HAP-1 (cell line): ENCODE measurements at places on chromosomes 11 and 22.

DNA sequence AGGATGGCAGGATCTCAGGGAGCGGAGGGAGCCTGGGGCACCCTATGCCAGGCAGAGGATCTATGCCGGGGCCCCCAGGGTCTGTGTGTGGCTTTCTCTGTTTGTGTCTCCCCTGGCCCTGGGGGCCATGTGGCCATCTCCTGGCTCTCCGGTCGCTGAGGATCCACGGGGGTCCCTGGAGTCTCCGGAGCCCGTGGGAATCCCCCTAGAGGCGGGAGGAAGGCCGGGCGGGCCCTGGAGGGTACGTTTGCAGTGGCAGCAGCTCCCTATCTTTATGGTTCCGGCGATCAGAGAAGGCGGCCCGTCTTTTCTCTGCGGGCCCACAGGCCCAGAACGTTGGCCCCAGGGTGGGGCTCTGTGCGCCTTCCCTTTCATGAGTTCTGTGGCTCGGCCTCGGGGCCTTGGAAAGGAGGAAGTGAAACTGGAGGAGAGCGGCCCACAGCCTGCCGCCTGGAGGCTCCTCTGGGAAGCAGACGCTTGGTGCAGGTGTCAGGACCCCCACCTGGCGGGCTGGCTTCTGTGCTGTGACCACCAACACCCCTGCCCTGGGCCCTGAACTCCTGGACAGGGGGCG, 82.1 kb downstream of the KCNQ1 start:
- DNase-seq = peak; percentile 10

- DNase-seq = no peak
Observed at GRCh38 chr11:126210871-126211235, 597 bp downstream of the RPUSD4 start.

DNA sequence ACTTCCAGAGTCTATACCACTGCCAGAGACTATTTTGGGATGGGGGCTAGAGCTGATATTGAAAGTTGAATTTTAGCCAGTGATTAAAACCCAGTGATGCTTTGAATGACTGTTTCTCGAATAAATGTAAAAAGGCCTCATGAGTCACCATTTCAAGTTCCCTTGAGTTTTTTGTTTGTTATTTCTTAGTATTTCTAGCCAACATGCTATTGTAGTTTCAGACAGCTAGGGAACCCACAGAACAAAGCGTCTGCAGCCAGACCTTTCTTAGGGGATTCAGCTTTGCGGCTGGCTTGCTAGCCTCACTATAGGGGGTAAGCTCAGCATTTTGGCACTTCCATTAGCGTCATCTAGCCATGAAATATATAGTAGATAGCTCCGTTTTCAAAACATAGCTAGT, 66.5 kb downstream of the DBX1 start:
- no peak for DNase-seq

GRCh38 chr11:10625982-10626311, 57.5 kb upstream of the LYVE1 start:
- no peak for DNase-seq

- no peak for DNase-seq
Observed at GRCh38 chr11:36455658-36456111, 54.4 kb downstream of the TRAF6 start.

DNA sequence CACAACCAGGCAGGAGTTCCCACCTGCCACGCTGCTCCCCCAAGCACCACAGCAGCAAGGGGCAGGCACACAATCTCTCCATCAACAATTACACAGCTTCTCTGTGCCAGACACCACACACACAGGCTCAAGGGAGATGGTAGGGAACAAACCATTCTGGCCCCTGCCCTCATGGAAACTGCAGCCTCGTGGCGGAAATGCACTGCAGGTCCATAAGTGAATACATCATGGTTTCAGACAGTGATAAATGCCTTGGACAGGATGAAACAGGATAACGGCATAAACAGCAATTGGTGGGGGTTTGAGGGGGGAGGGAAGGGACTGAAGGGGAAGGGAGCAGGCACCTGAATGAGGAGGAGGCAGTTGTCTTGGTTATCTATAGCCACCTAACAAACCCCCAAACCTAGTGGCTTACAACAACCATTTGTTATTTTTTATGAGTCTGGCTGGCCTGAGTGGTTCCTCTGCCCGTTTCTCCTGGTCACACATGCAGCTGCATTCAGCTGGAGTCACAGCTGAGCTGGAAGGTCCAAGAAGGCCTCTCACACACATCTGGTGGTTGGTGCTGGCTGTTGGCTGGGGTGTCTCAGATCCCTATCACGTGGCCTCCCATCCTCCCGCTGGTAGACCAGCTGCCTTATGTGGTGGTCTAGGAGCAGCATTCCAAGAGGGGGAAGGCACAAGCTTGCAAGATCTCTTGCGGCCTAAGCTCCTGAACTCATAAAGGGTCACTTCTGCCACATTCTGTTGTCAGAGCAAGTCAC, 15.0 kb upstream of the YWHAH start:
- DNase-seq = no peak

DNA sequence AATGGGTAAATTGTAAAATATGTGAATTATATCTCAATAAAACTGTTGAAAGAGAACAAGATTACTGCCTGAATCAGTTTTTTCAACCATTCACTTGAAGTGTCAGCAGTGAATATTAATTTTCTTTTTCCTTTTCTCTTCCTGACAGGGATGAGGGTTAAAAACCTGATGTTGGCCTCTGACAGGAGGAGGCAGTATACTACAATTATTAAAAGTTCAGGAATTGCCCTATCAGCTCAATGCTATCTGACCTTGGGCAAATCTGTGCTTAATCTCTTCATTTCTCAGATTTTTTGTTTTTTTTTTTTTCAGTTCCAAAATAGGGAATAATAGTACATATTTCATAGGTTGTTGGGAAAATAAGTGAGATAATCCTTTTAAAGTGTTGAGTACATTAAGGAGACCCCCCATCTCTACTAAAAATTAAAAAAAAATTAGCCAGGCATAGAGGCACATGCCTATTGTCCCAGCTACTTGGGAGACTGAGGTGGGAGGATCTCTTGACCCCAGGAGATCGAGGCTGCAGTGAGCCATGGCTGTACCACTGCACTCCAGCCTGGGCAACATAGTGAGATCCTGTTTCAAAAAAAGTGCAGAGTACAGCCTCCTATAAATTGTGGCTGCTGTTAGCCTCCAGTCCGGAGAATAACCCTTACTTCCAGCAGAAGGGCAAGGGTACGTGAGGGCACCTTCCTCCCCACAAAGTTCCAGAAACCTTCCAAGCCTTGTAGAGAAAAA, 48.8 kb downstream of the TRIM44 start:
- DNase-seq = no peak

DNA sequence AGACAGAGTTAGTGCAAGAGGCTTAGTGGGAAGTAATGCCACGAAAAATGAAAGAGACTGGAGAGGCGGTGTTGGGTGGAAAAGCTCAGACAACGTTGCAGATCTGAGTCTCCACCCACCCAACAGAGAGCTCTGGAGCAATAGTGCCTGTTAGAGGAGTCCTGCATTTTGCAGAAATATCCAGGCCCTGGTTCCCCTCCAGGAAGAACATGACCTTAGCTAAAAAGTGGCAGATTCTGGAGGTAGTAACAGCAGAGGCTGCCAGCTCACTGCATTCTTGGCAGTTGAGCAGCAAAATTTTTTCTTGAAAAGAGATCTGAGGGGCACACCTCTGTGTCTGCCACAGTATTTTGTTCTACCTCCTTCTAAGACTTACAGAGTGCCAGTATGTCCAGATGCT, 27.7 kb upstream of the BIRC3 start:
- DNase-seq = no peak

DNA sequence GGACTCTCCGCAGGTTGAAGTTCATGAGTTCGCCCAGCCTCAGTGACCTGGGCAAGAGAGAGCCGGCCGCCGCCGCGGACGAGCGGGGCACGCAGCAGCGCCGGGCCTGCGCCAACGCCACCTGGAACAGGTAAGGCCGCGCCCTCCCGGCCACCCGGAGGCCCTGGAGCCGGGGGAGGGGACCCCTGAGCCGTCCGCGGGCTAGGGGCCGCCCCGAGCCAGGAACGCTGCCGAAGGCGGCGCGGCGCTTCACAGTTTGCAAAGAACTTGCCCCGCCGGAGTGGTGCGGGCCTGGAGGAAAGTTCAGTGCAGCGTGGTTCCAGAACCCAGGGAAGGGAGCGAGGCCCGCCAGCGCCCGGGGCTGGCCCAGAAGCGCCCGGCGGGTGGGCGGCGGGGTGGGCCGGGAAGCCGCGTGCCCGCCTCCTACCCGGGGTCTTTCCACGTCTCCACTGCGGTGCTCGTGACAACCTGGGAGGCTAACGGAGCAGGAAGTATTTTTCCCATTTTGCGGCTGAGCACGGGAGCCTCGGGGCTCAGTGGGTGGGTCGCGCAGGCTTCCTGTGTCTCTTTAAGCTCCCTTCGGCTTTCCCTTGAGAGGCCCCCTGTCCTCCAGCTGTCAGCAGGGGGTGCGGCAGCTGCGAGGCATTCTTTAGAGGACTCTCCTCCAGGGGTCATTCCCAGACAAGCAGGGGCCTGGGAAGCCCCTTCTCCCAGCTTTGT, 635 bp downstream of the PRR5 start:
- peak; percentile 25 for DNase-seq
